ENCODE measurements at places on chromosomes 16 and 17.

DNA sequence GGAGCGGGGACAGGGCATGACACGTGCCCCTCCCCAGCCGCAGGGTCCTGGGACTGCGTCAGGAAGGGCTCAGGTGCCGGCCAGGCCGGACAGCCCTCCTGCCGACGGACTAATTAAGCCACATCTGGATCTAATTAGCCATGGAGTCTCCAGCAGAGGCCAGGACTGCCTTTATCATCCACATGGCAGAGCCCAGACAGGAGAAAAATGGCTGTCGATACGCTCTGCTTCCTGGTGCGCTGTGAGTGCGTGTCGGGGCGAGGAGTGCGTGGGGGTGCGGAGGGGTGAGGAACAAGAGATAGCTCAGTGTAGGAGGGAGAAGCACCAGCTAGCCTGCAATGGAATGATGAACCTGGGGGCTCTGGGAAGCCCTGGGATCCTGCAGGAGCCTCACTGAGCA is 218.8 kb downstream of the IRF8 start:
- no peak for DNase-seq

GRCh38 chr17:47850692-47851573 is at the start of gene SP6:
TSS of gene SP6 (minus strand) at chr17:47851163. CDS start at chr17:47848429, 2,734 bp downstream.
- DNase-seq, result no peak

- DNase-seq, result no peak
Measured at GRCh38 chr16:19844945-19845641, 39.6 kb downstream of the GPRC5B start.

DNA sequence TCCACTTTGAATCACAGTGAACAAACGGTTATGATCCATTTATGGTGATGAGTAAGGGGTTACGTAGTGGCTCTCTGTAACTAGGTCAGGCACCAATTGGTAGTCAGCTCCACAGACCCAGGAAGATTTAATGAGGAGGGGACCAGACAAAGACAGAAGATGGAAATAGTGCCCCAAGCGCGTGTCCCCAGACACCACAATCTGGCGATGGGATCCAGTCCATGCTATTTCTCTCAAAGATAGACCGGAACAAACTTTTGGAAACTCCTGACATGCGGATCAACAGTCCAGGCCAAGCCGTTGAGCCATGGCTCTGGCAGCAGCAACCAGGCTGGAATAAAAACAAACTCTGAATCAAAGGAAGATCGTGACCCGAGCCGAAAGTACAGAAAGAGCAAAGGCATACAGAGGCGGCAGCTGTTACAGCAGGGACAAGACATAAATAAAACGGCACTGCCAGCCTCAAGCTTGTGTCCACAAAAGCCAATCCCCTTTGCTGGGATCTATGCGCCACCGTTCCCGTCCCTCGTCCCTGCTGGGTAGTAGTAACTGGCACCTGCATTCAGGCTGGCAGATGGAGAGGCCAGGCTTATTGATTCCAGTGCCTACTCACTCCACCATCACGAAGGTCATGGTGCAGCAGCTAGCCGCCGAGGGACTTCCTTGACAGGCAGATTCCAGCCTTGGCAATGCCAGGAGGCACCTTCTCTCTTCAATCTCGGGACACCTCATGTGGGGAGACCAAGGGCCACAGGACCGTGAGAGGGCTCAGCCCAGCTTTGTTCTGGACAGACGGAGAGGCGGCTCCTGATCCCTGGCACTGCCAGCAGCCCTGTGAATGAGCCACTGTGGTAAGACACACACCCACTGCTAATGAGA is 50.2 kb downstream of the CDH11 start:
- no peak for DNase-seq

DNA sequence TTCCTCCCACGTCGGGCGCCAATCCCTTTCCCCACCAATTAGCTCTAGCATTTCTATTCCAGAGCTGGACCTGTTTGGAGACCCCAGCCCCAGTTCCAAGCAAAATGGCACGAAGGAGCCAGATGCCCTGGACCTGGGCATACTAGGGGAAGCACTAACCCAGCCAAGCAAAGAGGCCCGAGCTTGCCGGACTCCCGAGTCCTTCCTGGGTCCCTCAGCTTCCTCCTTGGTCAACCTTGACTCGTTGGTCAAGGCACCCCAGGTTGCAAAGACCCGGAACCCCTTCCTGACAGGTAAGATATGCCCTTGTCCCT is 5.6 kb upstream of the SPATA20 start:
- DNase-seq, result no peak

- no peak for DNase-seq
Measured at GRCh38 chr17:18185391-18185790, 1.8 kb downstream of the ALKBH5 start.

- no peak for DNase-seq
Measured at GRCh38 chr16:21989133-21989532, 11.8 kb downstream of the PDZD9 start.

GRCh38 chr16:54616610-54617009 is 314.1 kb upstream of the IRX5 start:
- no peak for DNase-seq

- no peak for DNase-seq
Measured at GRCh38 chr17:65994679-65995078, 197.3 kb downstream of the CEP112 start.

- no peak for DNase-seq
Measured at GRCh38 chr17:13546851-13547250, 54.9 kb downstream of the HS3ST3A1 start.

GRCh38 chr17:28726226-28726626 is at the start of gene TLCD1:
TSS of gene TLCD1 (minus strand) at chr17:28726233. CDS start at chr17:28726097, 136 bp downstream.
- DNase-seq, result no peak

DNA sequence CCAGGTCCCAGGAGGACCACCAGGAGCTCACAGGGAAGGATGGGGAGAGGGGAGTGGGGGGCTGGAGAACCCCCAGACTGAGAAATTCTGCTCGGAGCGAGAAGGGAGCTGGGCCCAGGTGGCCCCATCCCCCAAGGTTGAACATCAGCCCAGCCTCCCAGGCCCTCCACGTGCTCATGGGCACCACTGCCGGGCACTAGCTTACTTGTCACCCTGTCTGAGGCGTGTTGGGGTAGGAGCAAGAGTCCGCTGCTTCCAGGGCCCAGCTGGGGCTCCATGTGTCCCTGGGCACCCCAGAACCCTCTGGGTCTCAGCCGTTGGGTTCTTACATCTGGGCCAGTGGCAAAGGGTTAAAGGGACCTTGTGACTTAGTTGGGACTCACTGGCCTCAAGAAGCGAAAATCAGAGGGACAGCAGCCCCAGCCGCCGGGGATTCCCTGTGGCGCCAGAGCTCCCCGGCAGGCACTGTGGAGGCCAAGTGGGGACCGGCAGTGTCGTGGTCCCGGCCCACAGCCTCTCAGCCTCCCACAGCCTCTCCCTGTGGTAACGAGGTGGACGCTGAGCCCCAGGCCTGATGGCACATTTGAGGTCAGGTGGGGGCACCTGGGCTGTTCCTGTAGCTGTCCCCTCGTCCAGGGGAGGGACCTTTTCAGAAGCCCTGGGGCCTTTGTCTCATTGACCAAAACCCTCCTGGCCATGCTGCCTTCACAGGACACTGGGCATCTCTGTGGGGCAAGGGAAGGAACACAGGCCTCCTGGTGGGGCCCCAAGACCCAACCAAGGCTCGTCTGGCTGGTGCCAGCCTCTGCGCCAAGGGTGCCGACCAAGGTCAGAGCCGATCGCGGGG is 33.7 kb upstream of the CDH15 start:
- no peak for DNase-seq

- no peak for DNase-seq
Measured at GRCh38 chr16:55671206-55671973, 15.6 kb downstream of the SLC6A2 start.

DNA sequence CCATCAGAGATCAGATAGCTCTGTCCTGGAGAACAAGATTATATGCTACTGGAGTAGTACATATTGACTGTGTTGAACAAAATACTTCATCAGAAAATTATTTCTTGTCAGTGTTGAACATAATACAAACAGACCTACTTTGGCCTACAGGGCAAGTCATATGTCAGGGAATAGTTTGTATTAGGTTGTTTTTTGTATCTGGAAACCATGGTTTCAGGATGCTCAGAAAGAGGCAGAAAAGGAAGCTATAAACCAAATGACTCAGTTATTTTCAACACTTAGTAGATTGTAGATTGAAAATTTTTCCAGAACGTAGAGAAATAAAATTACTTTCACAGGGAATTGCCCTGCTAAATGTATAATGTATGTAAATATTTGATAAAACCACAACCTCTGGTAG is 198.4 kb downstream of the CYB561 start:
- no peak for DNase-seq

DNA sequence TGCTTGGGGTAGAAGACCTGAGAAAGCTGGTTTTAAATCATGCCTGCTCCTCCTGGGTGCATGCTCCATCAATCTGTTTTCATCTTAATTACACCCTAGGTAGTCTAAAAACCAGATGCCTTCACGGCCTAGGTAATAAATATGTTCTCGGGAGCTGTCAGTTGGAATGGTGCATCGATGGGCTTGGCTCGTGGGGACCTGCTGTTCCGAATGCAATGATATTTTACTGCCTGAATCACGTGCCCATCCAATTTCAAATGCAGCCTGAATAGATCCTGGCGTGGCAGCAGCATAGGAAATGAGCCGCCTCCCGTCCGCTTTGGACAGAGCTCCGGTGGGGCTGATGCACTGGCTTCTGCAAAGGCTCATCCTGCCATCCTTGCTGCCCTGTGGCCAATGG is 18.8 kb upstream of the FAAP100 start:
- DNase-seq, result no peak

DNA sequence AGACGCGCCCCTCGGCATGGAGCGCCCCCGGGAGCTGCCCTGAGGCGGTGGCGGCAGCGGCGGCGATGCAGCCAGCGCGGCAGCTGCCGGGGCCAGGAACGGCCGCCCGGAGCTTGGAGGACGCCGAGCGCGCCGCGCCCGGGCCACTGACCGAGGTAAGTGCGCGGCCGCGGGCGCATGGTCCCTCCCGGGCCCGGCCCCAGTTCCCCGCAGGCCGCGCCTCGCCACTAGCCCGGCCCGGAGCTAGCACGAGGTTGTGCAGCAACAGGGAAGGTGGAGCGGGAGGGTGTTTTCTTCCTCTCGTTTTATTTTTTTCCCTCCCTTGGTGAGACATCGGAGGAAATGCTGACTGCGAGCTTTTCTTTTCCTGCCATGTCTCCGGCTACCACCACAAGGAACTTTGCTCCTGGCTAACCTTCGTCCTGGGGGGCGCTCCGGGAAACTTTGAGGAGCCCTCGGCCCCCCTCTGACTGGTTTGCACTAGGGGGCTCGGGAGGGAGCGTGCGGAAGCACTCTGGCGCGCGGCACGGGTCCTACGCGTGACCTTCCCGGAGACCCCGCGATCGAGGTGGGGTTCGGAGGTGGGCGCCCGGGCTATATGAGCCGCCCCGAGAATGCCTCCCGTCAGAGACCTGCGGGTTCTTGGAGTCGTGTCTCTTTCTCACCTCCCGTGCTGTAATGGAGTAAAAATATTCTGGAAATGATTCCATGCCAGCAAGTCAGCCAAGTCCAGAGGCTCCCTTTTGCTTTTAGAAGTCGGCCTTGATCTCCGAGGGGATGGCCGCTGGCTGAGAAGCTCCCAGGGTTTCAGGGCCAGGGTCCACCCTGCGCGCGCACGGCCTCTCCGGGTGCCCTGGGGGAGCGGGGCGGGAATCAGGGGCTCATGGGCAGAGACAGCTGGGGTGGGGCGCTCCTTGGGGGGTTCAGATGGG is 868 bp downstream of the KCNJ12 start:
- no peak for DNase-seq

DNA sequence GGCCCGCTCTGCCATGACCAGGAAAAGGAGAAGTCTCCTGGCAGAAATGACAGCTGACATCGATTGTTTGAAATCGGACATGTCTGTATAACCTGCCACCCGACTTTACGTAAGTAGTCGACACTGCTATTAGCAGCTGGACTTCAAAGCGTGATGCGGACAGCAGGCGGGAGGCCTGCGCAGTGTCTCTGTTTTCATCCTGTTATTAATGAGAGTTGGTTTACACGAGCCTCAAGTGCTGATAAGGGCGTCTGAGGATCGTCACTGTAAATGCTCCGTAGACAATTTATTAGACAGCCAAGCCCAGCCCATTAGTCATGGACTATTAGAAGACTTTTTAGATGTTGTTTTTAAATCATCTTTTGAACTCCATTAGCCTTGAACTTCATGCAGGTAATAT is 328.3 kb downstream of the FOXL1 start:
- DNase-seq, result no peak

GRCh38 chr16:14354561-14355351 is 275.3 kb downstream of the PARN start:
- no peak for DNase-seq

- DNase-seq, result no peak
Measured at GRCh38 chr17:40560592-40561293, 4.5 kb downstream of the CCR7 start.

- DNase-seq, result no peak
Measured at GRCh38 chr17:81346908-81347349, 48.3 kb upstream of the BAHCC1 start.

GRCh38 chr16:11053916-11054460 is 109.6 kb downstream of the CLEC16A start:
- DNase-seq, result no peak
